ENCODE measurements at places on chromosomes 6 and 20. TPM values are rescaled to one million over a fixed set of nuclear protein-coding genes. Genes with fewer than 3 reads are reported as not detected.

GRCh38 chr6:64817525-64817924, 889.5 kb downstream of the EYS start:
- no peak for DNase-seq

DNA sequence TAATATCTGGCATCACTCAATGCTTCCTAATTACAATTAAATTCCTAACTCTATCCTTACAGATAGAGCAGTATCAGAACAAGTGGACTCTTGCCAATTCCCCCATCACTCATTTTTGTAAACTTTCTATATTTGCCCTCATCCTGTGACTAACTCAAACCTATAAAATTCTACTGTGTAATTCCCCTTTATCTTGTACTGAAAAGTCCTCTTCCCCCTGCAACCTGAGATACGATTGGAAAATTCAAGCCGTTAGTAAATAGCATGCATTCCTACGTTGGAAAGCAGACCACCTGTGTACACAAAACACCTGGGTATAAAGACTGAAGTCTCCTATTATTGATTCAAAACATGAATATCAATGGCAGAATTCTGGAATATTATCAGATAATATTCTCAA, 70.4 kb upstream of the KCNQ5 start:
- DNase-seq: no peak

TSPO2 gene
- total RNA-seq: not detected

MATN4 gene
- total RNA-seq: 0.61 TPM

RIPPLY2 gene
- not detected for total RNA-seq

NQO2 gene
- total RNA-seq: 24.4 TPM

DNA sequence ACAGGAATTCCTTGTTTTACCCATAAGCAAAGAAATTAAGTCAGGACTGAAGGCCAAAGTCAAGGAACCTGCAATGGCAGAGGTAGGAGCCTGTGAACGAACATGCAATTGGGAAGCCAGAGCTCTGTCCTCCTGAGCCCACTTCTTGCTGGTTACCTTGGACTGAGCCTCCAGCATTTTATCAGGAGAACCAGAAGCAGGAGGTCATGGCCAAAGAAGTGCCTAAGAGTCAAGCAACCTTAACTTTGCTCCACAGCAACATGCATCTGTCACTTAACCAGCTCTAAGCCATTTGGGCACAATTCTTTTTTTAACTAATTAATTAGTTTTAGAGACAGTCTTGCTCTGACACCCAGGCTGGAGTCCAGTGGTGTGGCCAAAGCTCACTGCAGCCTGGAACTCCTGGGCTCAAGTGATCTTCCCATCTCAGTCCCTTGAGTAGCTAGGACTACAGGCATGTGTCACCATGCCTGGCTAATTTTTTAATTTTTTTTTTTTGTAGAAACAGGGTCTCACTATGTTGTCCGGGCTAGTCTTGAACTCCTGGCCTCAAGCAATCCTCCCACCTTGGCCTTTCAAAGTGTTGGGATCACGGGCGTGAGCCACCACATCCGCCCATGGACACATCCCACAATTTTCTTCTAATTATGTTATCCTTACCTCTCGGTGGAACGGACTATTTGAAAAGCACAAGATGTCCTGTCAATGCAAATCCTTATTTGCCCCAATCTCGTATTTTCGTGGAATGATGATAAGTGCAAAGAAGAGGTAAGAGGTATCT, 334.2 kb downstream of the CD83 start:
- DNase-seq: no peak

DNA sequence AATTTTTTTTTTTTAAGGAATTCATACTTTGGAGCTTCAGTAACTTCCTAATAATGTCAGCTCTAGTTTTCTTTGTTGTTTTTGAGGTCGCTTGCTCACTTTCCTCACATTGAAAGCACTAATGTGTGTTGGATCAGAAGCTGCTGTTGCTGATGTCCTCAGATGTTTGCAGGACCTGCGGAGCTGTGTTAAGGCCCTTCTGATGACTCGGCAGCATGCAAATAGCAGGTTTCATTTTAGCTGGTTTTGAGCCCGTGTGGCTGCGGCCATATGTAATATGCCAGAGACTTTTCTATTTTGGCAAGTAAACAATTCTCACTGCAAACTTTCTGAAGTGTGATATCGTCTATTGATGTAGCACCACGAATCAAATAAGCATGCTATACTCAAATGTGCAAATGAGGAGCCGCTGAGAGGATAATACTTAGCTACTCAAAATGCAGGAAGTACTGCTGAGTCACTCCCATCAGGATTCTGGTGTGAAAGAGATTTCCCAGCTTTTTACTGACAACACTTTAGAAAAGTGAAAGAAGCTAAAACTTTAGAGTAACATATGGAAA, 187.8 kb downstream of the SASH1 start:
- DNase-seq: no peak

TREM2 gene
- not detected for total RNA-seq

ENPP1 gene
- 4.4 TPM for total RNA-seq

- no peak for DNase-seq
These were observed 63.6 kb downstream of the GCLC start for GRCh38 chr6:53481323-53481722.

DNA sequence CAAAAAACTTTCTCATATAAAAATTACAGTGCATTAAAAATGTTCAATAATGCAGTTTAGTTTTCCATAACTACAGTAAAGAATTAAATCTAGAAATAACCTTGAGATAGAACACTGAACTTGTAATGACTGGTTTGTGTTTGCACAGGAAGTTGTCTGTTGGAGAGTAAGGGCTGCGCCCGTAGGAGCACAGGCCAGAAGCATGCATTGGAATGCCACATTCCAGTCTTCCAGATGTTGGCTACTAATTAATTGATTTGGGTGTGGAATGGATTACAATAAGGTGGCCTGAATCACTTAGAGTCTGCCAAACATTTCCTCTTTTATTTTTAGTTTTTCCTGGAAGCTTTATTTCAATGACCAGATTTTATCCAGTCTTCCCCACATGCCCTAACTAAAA, 582.6 kb upstream of the MMS22L start:
- no peak for DNase-seq

DNA sequence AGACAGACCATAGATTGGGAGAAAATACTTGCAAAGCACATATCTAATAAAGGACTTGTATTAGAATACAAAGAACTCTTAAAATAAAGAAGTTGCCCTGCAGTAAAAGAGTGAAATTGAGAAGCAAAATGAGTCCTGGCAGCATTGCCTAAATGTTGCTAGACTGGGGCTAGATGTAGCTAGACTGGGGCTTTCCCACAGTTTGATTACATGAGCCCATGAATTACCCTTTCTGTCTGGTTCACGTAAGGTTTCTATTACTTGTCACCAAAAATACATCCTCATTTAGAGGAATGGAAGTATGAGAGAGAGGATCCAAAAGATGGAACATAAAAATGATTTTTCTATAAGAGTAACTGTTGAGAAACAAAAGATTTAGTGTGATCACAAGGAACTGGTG, 57.6 kb upstream of the CCDC28A start:
- no peak for DNase-seq

TMEM217 gene
- 0.76 TPM for total RNA-seq

NOTCH4 gene
- 6.3 TPM for total RNA-seq

- DNase-seq: no peak
These were observed 89.3 kb downstream of the MRPL14 start for GRCh38 chr6:44037847-44038542.

GRCh38 chr6:13795041-13795750, 19.2 kb downstream of the MCUR1 start:
- peak; percentile 95 for DNase-seq

PSORS1C2 gene
- total RNA-seq: 34.8 TPM

DNA sequence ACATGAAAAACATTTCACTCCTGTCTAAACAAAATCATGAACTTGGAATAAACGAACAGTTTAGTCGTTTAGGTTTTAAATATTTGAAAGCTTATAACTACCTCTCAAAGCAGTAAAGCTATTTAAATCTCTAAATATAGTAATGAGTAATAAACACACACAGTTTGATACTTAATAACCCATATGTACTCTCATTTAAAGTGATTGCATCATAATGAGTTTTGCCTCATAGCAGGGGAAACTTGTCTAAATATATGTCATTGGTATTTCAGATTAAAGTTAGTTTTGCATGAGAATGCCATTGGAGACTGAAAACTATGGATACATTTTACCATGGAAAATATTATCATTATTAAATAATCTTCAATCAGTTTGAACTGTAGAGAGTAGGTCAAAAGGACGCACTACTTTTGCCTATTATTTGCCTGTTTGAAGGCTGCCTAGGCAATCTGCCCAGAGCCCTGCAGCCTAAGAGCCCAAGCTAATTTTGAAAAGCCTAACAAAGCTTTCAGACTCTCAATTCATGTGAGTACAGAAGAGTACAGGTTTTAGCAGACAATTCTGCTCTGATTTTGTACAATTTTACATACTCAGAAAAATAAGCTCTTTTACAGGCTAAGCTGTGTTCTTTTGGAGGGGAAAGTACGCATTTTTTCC, 632.8 kb downstream of the HACE1 start:
- no peak for DNase-seq

GRCh38 chr6:134347885-134348805, 30.2 kb upstream of the SGK1 start:
- DNase-seq: peak; percentile 49

DNA sequence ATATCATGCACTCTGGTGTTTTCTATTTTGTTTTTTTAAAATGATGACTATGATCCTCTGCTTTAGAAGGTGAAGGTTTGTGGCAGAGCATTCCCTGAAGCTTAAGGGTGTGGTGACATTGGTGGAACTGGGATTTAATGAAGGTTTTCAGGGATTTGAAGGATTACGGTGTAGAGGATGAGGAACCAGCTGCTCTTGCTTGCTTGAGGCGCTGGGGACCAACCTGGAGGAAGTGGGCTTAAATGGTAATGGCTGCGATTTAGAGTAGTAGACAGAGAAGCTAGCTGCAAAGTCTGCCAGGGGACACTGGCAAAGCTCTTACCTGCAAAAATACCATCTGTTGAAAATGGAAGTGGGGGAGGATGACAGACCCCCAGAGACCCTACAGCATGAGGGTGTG, 241.8 kb downstream of the CLIC5 start:
- DNase-seq: no peak

DNA sequence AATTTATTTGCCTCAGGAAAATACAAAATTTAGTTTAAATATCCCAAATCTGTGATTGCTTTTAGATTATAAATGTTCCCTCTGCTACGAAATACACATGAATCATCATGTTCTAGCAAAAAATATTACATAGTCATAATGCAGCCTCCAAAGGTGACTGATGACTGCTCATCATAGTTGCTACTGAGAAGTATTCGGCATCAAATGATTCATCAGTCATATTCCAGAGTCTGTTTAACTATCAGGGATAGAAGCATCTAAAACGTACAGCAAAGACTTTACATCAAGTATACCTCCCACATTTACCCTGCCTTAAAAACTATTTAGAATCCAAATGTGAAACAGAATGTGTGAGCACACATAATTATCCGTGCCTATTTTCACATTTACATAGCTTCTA, 626.0 kb downstream of the CDH26 start:
- DNase-seq: no peak

GRCh38 chr6:46565531-46565930, 74.3 kb upstream of the RCAN2 start:
- no peak for DNase-seq

DNA sequence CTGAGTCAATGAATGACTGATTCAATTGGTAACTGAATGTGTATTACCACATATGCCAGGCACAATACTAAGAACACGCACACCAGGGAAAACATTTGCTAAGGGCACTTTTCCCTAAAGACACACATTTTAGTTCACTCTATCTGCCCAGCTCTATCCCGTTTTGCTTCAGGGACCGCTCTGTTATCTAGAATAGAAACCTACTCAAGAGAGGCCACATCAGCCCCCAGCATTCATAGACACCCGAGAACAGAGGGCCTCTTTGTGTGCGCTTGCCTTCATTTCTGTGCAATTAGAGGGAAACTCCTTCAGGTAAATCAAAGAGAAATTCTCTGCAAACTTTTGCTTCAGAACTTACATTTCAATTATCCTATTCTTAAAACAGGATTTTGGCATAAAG, 50.3 kb downstream of the DZANK1 start:
- DNase-seq: no peak

- no peak for DNase-seq
These were observed 165.5 kb upstream of the BMP5 start for GRCh38 chr6:56040889-56041301.

SLC22A16 gene
- total RNA-seq: not detected

PAX1 gene
- total RNA-seq: not detected

GRCh38 chr20:47175493-47175892, 181.0 kb downstream of the ZMYND8 start:
- DNase-seq: no peak

DNA sequence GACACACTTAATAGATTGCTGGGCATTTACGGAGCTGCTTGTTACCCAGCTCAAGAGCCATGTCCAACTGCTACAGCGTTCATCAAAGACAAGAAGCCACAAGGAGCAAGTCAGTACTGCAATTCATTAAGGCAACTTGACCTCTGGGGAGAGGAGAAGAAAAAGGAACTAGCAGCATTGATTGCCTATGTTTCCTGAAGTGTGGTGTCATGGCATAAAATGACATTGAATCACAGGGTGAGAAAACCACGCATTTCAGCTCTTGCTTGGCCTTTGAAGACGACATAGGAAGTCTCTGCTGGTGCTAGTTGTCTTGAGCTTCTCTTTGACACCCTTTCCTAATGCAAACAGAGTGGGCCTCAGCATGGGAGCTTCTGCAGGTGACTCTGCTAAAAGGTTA, 139.1 kb downstream of the CDH26 start:
- DNase-seq: no peak

DNA sequence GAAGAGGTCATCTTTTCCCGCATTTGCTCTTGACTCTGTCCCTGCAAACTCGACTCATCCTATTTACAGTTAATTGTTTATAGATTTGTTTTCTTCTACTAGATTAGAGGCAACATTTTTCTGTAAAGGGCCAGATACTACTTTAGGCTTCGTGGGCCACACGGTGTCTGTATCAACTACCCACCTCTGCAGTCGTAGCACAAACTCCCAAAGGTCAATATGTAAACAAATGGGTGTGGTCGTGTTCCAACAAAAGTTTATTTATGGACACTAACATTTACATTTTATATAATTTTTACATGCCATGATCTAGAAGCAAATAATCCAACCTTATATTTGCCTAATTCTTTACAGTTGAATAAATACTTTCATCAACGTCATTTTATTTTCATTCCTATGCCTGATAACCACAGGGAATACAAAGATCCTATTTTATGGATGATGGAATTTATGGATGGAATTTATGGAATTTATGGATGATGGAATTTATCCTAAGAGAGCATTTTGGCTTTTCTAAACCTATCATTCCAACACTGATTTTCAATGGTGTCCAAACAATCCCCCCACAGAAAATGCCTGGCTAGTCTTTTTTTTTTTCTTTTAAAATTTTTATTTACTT, 232.8 kb downstream of the MYLK4 start:
- no peak for DNase-seq

GNRH2 gene
- total RNA-seq: not detected

DNA sequence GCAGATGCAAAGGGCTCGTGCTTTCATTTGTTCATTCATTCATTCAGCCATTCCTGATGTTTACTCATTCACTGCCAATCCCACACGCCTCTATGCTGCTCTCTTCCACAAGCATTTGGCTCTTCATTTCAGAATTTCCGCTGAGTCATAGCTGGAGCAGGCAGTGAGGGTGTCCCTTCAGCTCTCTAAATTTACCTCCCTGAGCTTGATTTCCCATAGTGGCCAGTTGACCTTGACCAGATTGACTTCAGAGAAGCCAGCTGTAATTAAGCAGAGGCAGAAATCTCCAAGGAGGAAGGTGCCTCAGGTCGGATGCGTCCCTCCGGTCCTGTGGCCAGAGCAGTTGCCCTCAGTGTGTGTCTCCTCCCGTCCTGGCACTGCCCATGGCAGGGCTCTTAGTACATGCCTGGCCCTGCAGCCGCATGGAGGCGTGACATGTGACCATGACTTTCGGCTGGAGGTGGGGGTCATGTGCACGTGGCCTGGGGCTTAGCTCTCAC, 267.2 kb upstream of the ECI2 start:
- DNase-seq: no peak

All from lower leg skin (tissue), 4 donors.